Posterior vena cava (tissue), 2 donors: ENCODE measurements at places on chromosomes 6 and 20. TPM values are rescaled to one million over a fixed set of nuclear protein-coding genes. Genes with fewer than 3 reads are reported as not detected.

GRCh38 chr20:4383961-4384360, 337.7 kb upstream of the PRND start:
- no peak for DNase-seq

DNA sequence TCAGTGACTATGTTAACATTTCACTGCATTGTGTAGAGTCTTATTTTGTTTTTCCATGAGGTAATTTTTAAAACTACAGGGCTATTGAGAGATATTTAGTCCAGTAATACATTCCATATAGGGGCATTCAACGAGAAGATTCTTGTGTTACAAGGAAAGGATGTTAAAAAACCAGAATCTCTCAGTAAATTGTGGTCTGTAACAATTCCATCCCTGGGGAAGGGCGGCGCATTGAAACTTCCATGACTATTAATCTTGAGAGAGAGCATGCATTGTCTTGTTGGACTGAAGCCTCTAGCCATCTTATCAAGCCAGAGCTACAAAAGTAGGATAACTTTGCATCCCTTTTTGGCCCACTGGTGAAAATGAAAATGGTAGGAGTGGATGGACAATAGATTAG, 119.7 kb downstream of the BCKDHB start:
- DNase-seq, result no peak

- DNase-seq, result no peak
These were observed 116.1 kb downstream of the RIN2 start for GRCh38 chr20:19874040-19874727.

DNA sequence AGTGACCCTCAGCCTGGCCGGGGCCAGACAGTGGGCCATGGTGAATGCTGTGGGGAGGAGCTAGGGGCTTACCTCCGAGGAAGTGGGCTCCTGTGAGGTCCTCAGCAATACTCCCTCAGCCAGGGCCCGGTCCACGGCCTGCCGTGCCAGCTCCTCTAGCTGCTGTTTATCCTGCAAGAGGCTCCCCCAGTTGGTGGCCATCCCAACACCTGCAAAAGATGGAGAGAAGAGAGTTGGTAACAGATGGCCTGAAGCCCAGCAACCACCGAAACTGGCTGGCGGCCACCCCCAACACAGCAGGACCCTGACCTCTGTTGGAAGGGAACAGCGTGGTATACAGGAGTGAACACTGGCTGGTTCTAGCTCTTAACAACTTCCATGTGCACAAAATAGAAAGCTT, 4.0 kb downstream of the GSS start:
- no peak for DNase-seq

GRCh38 chr20:50226093-50226974, 35.7 kb downstream of the CEBPB start:
- peak; percentile 87 for DNase-seq

Gene SYCP2
- total RNA-seq, result 0.97 TPM

DNA sequence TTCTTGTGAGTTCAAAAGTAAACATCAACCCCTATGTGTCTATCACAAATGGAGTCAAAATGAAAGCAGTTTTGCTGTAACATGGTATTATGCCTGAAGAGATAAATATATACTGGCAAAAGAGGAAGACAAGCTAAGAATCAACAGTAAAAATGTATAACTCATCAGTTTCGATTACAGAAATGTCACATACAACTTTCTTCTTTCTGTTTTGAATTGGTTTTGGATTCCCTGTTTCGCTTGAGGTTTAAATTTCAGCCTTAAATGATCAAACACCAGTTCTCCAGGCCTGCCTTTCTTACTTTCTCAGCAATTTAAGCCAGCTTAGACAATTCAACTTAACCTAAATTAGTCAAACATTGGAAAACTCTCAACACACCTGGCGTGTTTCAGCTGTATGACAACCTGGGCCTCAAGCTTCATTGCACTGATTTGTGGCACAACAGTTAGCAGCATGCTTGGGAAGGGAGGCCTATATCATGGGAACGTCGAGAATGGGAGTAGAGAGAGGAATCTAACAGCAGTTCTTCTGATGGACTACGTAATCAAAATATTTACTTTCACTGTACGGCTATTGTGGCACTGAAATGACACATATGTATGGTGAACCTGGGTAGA, 51.9 kb upstream of the MARCKS start:
- no peak for DNase-seq

Gene EYA2
- 9.1 TPM for total RNA-seq

Gene ZSCAN23
- total RNA-seq, result 2.0 TPM

GRCh38 chr20:62243106-62243505, 4.8 kb downstream of the OSBPL2 start:
- DNase-seq, result no peak

Gene GTF3C6
- 63.8 TPM for total RNA-seq

DNA sequence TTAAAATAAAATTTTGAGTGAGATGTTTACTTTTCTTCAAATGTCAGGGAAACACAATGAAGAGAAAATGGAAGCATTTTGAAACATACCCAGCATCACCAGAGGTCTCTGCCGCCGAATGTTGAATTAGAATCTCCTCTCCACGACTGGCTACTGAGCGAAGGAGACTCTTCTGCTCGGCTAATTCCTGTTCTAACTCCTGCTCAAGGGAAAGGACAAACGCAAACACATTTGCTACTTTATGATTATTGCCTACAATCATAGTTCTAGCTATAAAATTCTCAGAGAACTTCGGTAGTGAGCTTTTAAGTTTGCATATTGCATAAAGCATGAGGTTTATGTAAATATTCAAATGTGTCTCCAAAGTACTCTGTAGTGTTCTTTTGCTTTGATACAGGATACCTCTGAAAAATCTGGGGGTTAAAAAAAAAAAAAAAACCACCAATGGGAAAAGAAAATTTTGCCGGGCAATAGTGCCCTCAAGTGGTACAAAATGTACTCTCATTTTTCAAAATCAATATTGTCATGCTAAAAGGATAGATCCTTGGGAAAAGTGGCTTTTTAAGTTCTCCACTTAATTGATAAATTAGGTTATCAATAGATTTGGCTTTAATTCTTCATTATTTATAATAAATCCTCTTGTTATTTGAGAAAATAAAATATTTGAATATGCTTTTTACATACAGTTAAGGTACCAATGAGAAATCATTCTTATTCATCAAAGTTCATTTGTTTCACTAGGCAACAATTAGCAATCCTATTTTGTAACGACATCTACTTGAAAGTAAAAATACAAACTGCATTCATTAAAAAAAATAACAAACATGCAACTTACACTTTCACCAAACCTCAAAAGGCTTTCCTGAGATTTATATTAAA, 369.0 kb downstream of the SYNE1 start:
- no peak for DNase-seq

Gene DDX27
- total RNA-seq, result 17.7 TPM

Gene TNXB
- 407 TPM for total RNA-seq

- no peak for DNase-seq
These were observed 295.5 kb upstream of the JARID2 start for GRCh38 chr6:14950103-14950969.

Gene ROMO1
- total RNA-seq, result 126 TPM

DNA sequence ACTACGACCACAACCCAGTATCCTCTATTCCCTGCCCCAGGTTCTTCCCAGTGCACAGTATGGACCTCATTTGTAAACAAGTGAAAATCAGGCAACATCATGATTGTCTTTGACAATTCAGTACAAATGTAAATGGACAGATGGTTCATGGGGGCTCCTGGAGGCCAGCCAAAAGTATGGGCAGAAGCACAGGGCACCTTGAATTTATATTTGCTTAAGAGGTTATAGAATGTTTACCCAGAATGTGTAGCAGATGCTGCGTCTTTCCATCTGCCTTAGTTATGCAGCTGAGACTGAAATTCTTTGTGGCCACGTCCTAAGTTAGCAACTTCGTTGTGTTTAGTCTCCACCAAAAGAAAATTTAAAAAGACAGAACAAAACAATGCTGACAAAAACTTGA, 559.6 kb upstream of the NRSN1 start:
- no peak for DNase-seq

Gene PKIG
- total RNA-seq, result 125 TPM

Gene SLC35D3
- total RNA-seq, result not detected

DNA sequence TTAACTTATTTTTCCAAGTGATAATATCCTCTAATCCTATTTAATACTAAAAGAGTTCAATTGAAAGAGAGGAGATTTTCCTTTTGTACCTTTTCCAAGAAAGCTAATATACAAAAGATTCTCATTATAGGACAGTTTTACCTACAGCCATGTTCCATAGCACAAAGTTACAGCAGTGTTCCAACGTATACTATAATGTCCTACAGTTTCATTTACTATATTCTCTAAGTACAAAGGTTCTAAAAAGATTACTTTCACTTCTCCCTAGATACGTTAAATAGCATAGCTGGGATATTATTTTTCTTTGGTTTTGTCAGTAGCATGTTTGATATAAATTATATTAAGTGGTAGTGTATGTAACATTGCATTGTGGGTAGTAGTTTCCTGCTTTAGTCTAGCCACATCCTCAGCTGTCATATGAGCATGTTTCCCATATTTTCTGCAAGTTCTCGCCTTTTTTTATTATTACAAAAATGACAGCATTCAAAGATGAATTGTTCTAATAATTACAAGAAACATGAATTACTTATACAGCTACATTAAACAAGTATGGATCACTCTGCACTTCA, 4.4 kb upstream of the RUNX2 start:
- DNase-seq, result no peak

DNA sequence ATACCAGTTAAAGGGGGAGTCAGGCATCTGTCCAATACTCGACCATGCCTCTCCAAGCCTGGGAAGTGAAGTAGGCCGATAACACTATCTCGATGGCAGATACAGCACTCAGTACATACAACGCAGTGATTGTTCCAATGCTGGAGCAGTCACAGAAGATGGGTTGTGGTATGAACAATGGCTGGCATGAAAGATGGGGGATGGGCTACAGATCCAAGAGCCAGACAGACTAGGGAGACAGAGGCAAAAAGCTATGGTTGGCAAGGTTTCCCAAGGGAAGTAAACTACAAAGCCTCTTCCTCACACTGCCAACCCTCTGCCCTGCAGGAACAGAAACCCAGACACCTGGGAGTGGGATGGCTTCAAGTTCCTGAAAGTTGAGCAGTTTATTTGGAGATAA, 19.2 kb downstream of the FKBP1A start:
- no peak for DNase-seq

DNA sequence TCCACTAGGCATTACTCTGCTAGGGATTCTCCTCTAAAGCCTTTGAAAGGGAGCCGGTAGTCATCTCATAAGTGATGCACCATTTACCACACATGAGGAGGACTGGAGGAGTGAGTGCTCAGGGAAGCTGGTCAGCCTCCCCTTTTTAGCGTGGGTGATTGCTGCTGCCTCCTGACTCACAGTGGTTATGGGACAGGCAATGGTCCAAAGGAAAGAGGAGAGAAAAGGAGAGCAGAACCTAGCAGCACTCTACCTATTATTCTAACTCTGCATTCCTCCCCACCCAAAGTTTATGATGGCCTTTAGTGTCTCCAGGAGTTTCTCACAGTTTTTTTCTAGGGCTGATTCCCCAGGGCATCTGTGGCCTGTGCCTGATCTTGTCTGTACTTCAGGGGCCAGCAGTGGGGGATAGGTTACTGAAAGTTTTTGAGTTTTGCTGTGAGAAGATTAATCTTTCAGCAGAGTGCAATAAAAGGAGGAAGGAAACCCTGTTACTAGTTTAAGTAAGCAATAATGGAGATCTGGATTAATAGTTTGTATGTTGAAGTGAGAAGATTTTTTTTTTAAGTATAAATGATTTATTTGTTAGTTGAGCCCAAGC, 36.4 kb upstream of the GCLC start:
- no peak for DNase-seq

DNA sequence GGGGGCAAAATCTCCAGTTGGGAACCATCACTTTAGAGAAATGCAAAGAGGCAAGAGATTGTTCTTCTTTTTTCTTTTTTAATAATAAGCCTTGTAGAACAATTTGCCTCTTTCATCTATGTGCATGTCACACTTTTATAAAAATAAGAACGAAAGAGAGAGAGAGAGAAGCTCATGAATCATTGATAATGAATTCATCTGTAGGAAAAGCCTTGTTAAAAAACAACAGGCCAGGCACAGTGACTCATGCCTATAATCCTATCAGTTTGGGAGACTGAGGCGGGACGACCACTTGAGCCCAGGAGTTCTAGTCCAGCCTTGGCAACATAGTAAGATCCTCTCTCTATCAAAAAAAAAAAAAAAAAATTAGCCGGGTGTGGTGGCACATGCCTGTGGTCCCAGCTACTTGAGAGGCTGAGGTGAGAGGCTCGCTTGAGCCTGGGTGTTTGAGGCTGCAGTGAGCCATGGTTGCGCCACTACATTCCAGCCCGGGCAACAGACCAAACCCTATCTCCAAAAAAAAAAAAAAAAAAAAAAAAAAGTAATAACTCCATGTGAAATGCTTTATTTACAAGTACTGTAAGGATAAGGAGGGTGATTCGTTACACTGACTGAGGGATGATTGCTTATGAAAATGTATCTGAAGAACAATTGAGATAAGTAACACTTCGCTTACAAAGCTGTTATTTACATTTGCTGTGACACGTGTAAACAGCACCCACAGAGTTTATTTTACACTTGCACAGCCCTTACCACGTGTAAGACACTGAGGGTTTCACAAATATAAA, 6.0 kb downstream of the CCN5 start:
- DNase-seq, result peak; percentile 85

DNA sequence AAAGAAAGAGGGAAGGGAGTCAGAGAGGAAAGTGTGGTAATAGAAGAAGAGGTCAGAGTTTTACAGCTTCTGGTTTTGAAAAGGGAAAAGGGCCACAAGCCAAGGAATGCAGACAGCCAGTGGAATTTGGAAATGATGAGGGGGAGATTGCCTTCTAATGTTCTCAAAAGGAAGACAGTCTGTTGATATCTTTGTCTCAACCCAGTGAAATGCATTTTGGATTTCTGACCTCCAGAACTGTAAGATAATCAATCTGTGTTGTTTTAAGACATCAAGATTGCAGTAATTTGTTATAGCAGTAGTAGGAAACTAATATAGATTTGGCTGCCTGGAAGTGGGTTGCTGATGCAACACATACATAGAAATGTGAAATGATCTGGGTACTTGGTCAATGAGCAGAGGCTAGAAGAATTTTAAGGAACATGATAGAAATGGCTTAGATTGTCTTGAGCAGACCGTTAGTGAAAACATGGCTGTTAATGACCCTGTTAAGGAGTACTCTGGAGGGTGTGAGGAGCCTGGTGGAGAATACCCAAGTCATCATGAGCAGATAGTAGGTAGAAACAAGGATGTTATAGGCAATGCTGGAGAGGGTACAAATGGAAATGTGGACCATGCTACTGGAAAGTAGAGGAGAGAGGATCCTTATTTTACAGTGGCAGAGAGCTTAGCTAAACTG, 255.8 kb upstream of the RAB32 start:
- no peak for DNase-seq

Gene CCR6
- not detected for total RNA-seq

DNA sequence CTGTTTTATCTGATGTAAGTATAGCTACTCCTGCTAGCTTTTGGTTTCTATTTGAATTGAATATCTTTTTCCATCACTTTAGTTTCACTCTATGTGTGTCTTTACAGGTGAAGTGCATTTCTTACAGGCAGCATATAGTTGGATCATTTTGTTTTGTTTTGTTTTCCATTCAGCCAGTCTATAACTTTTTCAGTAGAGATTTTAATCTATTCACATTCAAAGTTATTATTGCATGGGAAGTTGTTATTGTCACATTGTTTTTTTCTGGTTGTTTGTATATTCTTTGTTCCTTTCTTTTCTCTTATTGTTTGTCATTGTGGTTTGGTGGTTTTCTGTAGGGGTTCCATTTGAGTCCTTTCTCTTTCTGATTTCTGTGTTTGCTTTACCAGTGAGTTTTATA, 151.2 kb downstream of the PDE10A start:
- DNase-seq, result no peak
